ENCODE measurements at places on chromosomes 7 and 10.
A peak's percentile ranks its signal among the peaks of the same experiment; 100 is the strongest.

DNA sequence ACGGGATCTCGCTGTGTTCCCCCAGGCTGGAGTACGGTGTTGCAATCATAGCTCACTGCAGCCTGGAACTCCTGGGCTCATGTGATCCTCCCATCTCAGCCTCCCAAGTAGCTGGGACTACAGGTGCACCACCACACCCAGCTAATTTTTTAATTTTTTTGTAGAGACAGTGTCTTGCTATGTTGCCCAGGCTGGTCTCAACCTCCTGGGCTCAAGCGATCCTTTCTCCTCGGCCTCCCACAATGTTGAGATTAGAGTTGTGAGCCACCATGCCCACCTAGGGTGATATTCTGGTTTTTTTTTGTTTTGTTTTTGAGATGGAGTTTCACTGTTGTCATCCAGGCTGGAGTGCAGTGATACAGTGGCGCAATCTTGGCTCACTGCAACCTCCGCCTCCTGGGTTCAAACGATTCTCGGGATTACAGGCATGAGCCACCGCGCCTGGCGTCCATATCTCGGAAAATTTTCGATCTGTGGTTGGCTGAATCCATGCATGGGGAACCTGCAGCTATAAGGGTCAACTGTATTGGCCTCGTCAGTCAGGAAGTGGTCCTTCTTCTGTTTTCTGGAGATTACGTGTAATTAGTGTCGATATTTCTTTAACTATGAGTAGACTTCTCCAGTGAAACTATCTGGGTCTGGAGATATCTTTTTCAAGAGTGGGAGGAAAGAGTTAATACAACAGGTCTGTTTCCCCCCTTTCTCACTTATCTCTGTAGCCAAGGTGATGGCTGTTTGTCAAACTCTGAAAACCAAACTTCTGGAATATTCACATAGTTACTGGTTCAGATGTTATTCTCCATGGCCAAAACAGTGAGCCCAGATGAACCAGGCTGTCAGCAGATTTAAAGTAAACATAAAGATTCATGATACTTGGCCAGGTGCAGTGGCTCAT, 21.0 kb upstream of the FIS1 start:
- no peak for DNase-seq

- DNase-seq: no peak
These were observed 86.3 kb upstream of the MKLN1 start for GRCh38 chr7:131241386-131241785.

- DNase-seq: no peak
These were observed 43.7 kb downstream of the PCLO start for GRCh38 chr7:83119026-83119382.

DNA sequence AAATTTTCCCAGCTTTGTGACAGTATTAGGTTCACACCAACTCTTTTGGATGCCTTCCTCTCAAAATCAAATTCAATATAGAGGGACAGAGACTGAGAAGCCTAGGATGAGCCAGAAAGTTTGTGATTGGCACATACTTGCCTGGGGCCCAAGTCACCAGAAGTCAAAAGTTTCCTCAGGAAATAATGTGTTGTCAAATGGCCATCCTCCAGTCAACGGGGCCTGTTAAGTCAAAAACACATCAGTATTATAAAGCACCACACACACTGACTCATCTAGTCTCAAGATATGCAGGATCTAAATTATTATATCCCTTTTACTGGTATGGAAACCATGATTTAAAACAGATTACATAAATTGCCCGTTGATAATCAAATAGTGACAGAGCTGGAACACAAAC, 158.1 kb downstream of the AHR start:
- no peak for DNase-seq

- no peak for DNase-seq
These were observed 6.4 kb downstream of the DNAJB9 start for GRCh38 chr7:108576116-108576515.

- peak; percentile 5 for DNase-seq
These were observed 154.3 kb downstream of the ELAPOR2 start for GRCh38 chr7:86904949-86905834.

GRCh38 chr10:97215619-97216260, 30.0 kb upstream of the SLIT1 start:
- DNase-seq: no peak

DNA sequence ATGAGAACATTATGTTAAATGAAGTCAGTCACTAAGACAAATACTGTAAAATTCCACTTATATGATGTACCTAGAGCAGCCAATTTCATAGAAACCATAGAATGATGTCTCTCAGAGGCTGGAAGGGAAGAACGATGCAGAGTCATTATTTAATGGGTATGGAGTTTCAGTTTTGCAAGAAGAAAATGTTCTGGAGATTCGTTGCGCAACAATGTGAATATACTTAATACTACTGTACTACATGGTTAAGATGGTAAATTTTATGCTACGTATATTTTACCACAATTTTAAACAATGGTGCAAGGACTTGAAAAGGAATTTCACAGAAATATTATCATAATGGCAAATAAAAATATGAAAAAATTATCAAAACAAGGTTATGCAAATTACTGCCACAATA, 972.6 kb downstream of the KCNMA1 start:
- no peak for DNase-seq

DNA sequence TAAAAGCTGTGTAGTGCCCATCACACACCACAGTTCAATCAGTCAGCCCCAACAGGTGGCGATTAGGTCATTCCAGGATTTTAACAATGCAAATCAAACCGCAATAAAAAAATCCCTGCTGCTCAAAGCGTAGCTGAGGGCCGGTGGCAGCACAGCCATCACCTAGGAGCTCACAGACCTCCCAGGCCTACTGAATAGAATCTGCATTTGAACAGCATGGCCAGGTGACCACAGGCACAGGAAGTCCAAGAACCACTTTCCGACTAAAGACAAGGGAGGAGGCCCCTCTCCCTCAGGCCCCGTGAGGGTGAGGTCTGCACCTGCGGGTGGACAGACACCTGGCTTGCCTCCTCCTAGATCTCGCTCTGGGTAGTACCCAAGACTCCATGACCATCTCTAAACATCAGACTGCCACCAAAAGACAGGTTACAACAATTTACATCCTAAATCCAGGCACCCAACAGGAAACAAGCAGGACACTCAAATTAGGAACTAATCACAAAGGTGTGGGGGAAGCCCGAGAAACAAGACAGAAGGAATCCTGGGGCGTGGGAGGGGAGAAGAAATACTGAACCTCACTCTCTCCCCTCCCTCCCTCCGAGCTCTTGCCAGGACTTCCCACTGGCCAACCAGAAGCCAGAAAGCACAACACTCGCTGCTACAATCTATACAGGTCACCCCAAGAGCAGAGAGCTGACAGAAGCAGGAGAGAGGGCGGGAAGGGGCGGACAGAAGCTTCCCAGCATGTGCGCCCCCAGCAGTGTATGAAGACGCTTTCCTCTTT, 19.2 kb downstream of the GNA12 start:
- no peak for DNase-seq

DNA sequence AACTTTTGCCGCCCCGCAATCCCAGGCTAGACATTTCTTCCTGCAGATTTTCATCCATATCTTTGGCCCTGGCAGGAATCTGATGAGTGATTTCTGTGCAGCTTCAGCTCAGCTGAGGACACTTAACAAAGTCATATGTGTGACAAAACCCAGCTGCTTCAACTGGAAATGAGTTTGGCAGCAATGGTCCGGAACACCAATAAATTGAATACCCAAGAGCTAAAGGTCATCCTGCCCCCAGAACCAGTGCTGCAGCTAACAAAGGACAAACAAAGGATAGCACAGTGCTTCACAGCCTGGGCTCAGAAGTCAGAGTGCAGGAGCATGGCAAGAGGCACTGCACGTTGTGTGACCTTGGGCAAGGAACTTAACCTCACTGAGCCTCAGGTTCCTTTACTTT, 40.0 kb upstream of the TRIL start:
- no peak for DNase-seq

- DNase-seq: no peak
These were observed 356.5 kb upstream of the ZNF32 start for GRCh38 chr10:44004913-44005787.

DNA sequence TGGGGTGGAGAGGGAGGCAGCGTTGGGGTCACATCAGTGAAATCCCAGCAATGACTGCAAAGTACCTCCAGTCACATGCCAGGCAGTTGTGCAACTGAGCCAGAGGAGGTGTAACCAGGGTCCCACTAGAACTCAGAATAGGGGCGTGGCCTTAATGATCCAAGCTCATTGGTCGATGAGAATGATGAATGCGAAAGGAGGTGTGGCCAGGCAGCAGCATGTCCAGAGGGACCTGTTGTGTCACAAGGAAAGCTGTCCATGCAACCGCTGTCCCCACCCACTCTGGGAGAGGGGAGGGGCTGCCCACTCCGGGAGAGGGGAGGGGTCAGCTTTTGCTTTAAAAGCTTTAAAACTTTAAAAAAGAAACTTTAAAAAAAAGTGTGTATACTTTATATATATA, 25.3 kb upstream of the MTPAP start:
- peak; percentile 11 for DNase-seq

GRCh38 chr7:44201813-44202212, 1.0 kb downstream of the YKT6 start:
- DNase-seq: no peak

DNA sequence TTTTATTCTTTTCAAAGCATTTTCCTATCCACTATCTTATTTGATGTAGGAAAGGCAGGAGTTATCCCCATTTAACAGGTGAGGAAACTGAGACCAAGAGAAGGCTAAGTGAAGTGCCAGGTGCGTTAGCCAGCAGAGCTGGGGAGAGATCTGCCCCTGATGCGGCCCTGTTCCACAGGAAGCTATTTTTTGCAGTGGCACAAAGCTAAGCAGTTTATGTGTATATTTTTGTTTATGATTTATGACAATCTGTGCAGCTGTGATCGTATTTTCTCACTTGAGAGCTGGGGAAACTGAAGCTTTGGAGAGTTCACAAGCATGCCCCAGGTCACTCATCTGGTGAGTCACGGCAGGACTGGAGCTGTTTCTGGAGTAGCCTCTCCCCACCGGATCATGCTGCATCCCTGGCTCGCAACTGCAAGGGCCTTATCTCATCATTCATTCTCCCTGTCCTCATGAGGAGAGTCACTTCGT, 38.8 kb downstream of the SLC29A3 start:
- DNase-seq: no peak

DNA sequence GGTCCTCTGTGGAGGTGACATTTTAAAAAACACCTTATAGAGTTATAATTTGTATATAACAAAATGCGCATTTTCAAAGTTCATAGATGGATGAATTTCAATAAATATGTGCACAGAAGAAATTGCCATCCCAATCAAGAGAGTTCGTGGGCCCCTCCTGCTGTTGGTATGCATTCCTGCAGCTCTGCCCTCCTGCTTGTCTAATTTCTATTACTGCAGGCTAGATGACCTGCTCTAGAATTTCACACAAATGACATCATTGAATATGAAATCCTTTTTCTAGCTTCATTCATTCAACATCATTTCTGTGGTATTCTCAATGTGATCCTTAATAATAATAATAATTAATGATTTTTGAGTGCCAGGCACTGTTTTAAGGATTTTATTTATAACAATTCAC, 348.2 kb downstream of the SDK1 start:
- no peak for DNase-seq

- DNase-seq: no peak
These were observed 75.5 kb downstream of the DGKI start for GRCh38 chr7:137771273-137771672.

DNA sequence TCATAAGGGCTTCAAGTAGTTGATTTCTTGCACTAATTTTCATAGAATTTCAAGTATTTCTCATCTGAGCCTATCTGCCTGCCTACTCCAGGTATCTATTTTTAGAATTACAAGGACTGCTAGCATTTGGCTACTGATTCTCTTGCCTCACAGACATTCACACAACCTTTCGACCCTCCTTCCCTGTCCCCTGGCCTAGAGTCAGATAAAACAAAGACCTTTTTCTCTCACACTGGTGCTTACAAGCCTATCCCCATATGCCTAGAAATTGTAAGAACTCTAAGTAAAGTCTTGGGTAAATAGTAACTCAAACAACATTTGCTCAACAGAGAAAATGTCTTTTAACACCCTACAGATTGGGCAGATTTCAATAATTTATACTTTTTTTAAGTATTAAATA, 6.3 kb downstream of the GPAM start:
- no peak for DNase-seq

GRCh38 chr7:12623885-12624498, 53.5 kb downstream of the SCIN start:
- no peak for DNase-seq

DNA sequence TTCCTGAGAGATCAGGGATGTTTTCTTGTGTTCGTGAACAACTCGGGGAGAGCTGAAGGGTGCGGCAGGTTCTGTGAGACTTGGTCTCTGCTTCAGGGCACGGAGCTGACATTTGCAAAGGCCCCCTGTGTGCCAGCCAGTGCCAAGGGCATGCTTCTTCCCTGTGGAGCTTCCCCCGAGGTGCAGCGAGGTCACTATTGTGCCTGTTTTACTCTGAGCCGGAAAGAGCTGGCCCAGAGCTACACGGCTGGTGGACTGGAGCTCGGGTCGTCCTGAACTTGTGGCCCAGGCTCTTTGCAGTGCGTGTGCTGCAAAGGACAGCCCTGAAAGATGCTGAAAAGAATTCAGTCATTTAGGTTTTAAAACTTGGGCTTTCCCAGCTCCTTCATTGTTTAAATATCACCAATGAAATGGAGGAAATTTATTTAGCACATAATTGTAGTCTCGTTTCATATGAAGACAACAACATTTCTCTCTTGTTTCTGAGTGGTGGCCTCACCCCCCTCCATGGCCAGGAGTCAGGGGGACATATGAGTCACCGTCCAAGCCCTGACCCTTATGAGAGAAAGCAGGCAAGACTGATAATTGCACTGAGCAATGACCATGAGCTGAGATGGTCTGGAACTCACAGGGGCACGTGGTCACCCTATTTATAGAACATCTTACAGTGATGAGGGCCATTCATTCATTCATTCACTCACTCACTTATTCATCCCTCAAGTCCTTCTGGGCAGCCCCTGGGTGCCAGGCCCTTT, 102.6 kb downstream of the PTPRE start:
- no peak for DNase-seq

DNA sequence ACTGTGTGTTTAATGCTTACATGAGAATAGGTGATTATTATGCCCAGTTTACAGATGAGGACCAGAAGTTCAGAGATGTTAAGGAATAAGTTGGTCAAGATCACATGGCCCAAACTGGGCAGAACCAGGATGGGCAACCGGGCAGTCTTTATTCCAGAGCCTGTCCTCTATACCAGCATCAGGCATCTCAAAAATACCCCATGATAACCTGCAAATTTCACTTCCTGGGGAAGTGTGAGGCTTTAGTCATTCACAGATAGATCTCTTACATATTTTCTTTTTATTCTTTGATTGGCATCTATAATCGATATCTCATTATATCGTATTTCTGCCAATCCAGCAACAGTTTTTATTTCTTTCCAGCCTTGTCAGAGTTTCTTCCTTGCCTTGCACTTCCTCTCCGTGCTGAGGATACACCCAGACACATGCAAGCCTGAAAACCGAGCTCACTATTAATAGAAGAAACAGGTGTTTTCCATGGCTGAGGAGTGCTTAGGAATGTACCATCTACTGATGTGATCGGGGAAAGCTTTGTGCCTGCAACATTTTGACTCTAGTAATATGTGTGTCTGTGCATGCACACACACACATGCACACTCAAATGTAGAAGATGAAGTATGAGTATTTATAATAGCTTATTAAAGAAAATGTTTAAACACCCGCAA, 82.4 kb downstream of the CREM start:
- DNase-seq: no peak

- no peak for DNase-seq
These were observed 202.0 kb upstream of the DGKB start for GRCh38 chr7:15104411-15105092.

Data from stimulated activated CD4-positive, alpha-beta T cell treated with anti-CD3 and anti-CD28 coated beads, Interleukin-15, amount 100 ng/mL, for 24 hours (primary cell).